ENCODE measurements at places on chromosomes 13 and 19.

DNA sequence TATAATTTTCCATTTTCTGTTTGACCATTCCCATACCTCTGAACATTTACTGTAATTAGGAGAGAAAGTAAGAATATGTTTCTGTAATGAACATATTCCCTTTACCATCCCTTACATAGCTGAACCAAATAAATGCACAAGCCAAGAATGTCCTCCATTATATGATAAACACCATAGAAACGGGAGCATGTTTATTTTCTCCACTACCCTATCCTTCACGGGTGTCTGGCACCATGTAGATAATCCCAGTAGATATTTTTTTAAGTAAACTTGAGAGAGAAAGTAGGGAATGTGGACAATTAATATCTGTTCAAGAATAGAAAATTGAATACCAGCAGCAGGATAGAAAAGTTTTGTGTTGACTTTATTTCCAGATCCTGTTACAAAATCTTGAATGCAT, 928.4 kb downstream of the EFNB2 start:
- DNase-seq, result no peak

GRCh38 chr19:39737891-39738290, at the start of gene CLC:
Gene CLC, minus strand, starts transcription at chr19:39738029. Its CDS starts 77 bp downstream, at chr19:39737952.
- DNase-seq, result no peak

DNA sequence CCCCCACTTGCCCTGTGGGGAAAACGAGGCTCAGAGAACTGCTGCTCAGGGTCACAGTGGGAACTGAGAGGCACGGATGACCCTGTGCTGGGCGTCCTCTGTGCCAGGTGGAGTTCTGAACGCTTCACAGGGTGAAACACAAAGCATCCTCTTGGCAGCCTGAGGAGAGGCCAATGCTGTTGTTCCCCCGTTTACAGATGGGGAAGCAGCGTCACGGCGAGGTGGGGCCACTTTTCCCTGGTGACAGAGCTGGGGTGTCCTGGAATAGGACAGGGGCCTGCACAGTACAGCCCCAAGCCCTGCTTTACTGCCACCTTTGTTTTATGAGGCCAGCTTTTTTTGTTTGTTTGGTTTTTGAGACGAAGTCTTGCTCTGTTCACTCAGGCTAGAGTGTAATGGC, 22.1 kb downstream of the DHX34 start:
- no peak for DNase-seq

DNA sequence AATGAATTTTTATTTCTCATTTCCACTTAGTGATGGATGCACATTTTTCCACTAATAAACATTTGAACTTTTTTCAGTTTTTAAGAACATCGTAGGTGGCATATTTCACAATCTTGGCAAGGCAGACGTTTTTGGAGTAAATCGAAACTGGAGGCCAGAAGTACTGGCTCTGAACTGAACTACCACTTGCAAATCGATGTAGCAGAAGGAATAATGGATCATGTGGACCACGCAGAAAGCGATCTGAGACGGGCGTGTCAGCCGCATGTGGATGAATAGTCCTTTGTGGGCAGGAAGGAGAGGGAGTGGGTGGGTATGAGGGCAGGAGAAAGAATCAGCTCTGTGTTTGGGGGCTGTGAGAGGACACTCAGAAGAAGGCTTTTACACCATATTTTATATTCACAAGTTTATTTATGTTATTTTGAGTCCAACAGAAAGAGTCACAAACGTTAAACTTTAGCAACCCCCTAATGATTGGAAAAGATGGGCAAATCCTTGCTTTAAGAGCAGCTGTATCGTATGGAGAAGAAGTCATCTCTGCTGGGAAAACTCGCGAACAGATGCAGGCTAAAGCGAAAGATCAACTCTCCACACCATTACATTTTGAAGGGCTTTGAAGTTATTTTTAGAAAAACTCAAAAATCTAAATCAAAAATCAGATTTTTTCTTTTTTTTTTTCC, 90.5 kb downstream of the COL4A2 start:
- DNase-seq, result no peak

- DNase-seq, result no peak
Observed at GRCh38 chr19:18438331-18439024, 545 bp upstream of the ISYNA1 start.

GRCh38 chr19:33397536-33398360, 24.2 kb downstream of the CEBPG start:
- no peak for DNase-seq

DNA sequence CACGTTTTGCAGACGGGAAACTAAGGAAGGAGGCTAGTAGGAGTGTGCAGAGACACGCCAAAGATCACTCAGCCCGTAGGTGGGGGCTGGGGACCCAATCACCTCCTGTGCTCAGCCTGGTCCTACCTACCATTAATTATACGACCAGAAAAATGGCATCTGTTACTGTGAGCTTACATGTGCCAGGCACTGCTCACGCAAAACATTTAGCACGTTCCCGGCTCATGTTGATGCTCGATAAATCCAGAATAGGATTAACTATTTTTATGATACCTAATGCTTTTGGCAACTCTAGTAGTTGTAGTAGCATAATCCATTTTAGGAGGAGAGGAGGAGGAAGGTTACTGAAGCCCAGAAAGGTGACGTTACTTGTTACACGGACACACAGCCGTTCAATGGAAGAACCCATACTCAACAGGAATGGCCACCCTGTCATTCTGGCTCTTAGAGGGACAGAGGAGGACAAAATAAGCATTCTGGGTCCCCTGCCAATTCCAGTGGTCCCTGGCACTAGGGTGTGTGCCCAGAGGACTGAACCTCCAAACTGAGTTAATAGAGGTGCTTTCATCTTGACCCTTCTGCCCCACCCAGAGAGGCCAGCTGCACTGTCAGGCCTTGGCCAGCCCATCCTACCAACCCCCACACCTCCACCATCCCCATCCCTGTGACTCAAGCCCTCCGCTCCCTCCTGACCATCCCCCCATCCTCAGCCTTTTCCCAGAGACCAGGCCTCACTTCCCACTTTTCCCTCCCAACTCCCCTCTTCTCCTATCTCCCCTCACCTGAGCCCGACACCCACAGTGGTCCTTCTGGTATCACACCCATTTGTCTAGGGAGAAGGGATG, 5.0 kb upstream of the EML2 start:
- DNase-seq, result no peak

DNA sequence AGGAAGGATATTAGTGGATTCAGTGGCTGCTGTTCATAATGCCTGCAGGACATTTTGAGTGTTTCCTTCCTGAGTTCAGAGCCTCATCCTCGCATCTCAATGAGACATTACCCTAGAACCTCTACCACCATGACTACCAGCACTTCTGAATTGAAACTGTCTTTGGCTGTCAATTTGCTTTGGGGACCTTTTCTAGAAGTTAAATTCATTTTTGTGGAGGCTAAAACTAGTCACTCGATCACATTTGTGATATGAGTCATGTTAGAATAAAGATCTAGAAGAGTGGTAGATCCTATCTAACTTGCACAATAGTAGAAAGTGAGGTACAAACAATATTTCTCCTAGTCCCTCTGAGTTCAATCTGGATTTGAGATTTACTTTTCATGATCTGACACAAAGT, 124.9 kb downstream of the KCNRG start:
- no peak for DNase-seq

DNA sequence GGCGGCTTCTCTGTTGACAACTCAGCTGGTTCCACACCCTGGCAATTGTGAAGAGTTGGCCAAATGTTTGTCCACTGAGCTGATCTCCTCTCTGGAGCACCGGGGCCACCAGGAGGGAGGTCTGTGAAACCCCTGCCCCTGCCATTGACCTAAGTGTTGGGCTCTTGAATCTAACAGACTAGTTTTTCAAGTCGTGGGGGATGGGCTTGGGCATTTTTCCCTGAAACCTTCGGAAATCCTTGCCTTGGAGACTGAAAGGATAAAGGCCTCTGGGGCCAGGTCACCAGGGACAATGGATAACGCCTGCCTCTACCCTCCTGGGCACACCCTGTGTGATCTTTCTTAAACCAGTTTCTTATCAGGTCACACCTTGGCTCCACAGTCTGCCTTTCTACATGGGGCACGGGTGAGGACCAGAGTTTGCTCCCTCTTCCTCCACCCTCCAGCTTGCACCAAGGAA, 881 bp downstream of the GEMIN7 start:
- no peak for DNase-seq

DNA sequence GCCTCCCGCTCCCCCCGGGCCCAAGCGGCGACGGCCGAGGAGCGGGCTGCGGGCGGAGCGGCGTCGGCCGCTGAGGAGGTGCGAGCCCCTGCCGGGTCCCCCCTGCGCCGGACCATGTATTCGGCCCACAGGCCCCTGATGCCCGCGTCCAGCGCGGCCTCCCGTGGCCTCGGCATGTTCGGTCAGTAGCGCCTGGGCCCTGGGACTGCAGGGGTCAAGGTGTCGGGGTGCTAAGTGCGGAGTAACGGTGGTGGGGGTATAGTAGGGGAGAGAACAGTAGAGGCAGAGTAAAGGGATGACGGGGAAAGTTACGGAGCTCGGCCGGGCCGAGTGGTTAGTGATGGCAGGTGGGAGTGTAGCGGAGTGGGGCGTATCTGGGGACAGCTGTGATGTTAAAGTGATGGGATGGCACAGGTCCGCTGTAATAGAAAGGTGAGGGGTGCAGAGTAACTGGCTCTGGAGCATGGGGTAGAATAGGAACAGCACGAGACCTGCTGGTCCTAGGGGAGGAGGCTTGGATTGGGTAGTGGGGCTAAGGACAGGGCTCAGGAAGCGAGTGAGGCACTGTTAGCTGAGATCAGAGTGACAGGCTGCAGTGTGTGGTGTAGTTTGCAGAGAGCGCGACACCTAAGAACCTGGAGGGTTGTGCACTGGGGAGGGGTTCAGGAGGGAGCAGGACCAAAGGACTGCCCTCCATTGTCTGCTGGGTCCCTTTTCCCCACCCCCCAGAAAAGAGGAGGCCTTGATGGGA, 15.7 kb downstream of the CIC start:
- no peak for DNase-seq

GRCh38 chr19:53432088-53432661, 391 bp downstream of the ZNF761 start:
- no peak for DNase-seq

GRCh38 chr13:24220086-24220703, 59.7 kb downstream of the SPATA13 start:
- DNase-seq, result no peak

DNA sequence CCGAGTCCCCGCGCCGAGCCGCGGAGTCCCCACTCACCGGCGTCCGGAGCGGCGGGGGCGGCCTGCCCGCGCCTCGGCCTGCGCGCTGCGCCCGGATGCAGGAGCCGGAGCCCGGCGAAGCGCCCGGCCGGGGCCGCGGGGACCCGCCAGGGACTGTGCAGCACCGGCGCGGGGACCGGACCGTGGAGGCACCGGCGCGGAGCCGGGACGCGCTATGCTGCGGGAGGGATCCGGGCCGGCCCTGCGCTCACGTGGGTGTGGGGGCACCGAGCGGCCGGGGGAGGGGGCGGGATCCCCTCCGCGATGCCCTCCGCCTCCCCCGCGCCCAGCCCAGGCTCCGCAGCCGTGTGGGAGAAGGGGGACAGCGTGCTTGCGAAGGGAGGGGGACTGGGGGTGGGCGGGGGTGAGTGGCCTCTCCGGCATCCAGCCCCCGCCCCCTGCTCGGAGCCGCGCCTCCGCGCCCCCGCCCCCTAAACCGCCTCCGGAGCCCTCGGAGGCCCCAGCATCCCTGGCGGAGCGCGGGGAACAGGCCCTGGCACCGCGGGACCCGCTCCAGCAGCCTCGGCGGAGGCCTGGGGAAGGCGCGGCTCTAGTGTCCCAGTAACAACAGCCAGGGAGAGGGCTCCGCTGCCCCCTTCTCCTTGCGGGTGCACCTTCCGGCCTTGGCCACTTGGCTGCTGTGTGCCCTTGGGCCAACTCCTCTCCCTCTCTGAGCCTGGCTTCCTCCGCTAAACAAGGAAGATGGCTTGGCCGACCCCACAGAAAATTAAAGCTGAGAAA, at the start of gene SLC1A6:
Gene SLC1A6 (minus strand): TSS at position 389 of the 780 bp plus-strand sequence. CDS start 6,954 bp downstream, outside the sequence.
- no peak for DNase-seq

DNA sequence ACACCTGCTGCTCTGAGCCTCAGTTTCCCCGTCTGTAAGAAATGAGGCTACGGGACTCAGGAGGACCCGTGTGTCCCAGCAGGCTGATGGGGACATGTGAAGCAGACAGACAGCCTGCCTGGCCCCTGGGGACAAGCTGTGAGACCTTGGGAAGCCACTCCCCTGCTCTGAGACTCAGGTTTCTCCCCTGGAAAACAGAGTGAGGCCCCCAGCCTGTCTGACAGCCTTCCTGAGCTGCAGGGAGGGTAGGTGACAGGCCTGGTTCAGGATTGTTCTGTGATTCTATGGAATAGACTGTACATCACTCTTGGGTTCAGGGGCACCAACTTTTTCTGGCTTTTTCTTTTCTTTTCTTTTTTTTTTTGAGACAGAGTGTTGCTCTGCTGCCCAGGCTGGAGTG, 2.9 kb upstream of the NTF4 start:
- DNase-seq, result no peak

- no peak for DNase-seq
Observed at GRCh38 chr13:94481941-94482340, 2.5 kb upstream of the DCT start.
